PC-3 (cell line): ENCODE measurements at places on chromosomes 7 and 10. TPM values are rescaled to one million over a fixed set of nuclear protein-coding genes. Genes with fewer than 3 reads are reported as not detected.
A peak's percentile ranks its signal among the peaks of the same experiment; 100 is the strongest.

- no peaks in the 10 kb centered on the region for H3K36me3 ChIP-seq
- DNase-seq = no peak
- H3K4me3 ChIP-seq = no peak overlapping the region
- H3K27ac ChIP-seq = no peak overlapping the region
- no peaks in the 10 kb centered on the region for H3K27me3 ChIP-seq
- no peaks in the 10 kb centered on the region for H3K4me1 ChIP-seq
Observed at GRCh38 chr7:6563936-6564770, 12.9 kb upstream of the GRID2IP start.

CDK14 gene
- total RNA-seq = 6.6 and 8.2 TPM in 2 replicates

CPA4 gene
- total RNA-seq = 10.1 and 22.1 TPM in 2 replicates

UCMA gene
- total RNA-seq = not detected in 2 replicates

DNA sequence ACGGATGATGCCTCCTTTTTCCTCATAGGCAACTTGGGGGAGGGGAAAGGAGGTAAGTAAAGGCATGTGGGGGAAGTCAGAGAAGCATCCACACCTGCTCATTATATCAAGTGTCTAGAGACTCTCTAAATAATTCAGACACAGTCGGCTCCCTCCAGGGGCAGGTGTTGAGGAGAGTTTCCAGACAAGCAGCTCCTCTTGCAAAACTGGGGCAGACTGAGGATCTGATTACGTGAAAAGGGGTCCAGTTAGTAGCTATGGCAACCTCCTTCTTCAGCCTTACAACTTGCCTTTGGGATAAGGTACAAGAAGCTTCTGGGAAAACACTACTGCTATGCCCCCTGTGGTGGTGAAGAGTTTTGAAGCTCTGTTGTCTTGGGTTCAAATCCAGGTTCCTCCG is 39.0 kb upstream of the SORBS1 start:
- H3K27ac ChIP-seq = no peak overlapping the region
- H3K4me1 ChIP-seq = no peaks in the 10 kb centered on the region
- DNase-seq = no peak
- no peaks in the 10 kb centered on the region for H3K27me3 ChIP-seq

GRCh38 chr10:360653-361052 is 225.4 kb downstream of the ZMYND11 start:
- H3K36me3 ChIP-seq = no peaks in the 10 kb centered on the region
- no peak for DNase-seq
- H3K27ac ChIP-seq = no peak overlapping the region
- H3K27me3 ChIP-seq = no peaks in the 10 kb centered on the region
- no peak overlapping the region for H3K4me3 ChIP-seq

DNA sequence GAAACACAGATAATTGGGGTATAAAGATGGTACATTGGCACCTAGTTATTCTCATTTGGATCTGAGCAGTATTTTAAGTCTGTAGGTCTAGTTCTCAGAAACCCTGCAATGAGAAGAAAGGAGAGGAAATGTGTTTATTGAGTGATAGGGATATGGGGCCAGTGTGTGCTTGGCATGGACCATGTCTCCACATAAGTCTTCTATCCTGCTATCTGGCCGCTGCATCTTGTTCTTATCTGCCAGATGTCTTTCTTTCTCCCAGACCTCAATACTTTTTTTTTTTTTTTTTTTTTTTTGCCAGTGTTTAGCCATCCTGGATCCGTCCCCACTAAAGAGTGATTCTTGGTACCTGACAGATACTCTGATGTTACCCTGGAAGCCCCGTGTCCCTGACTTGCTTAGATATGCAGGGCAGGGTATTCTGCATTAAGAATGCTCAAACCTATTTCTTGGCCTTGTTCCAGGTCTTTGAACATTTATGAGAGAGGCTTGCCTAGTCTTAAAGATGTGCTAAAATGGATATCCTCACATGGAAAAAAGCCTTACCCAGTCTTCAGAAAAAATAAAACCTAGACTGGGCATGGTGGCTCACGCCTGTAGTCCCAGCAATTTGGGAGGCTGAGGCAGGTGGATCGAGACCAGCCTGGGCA is 10.0 kb downstream of the MTURN start:
- H3K27me3 ChIP-seq = no peaks in the 10 kb centered on the region
- no peak overlapping the region for H3K4me3 ChIP-seq

DNA sequence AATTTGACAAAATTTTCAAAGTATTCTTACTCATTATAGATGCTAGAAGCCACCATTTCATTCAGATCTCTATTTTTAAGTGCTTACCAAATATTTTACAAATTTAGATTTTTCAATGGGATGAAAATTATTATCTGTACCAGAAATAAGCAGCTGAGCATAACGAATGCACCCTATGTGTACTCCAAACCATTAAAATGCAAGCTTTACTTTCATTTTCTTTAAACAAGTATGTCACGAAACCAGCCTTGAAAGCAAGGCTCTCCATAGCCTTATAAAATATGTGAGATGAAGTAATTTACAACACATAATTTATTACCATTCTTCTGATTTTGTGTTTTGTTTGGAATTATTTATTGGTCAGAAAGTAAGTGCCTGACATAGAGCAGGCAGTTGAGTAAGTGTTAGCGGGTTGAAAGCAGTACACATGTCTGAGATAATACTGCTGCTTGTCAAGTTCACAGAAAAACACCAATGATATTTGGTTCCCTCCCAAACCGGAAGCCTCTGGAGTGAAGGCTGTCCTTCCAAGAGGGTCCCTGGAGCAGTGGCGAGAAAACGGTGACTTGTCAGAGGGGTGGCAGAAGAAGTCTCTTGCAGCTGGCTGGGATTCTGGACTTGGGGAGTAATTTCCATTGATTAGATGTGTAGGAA is 322.7 kb upstream of the PFKP start:
- DNase-seq = no peak
- H3K36me3 ChIP-seq = no peaks in the 10 kb centered on the region
- no peaks in the 10 kb centered on the region for H3K4me1 ChIP-seq
- H3K27ac ChIP-seq = no peak overlapping the region
- no peaks in the 10 kb centered on the region; the same call in 1 of the 2 replicates for H3K27me3 ChIP-seq

DNA sequence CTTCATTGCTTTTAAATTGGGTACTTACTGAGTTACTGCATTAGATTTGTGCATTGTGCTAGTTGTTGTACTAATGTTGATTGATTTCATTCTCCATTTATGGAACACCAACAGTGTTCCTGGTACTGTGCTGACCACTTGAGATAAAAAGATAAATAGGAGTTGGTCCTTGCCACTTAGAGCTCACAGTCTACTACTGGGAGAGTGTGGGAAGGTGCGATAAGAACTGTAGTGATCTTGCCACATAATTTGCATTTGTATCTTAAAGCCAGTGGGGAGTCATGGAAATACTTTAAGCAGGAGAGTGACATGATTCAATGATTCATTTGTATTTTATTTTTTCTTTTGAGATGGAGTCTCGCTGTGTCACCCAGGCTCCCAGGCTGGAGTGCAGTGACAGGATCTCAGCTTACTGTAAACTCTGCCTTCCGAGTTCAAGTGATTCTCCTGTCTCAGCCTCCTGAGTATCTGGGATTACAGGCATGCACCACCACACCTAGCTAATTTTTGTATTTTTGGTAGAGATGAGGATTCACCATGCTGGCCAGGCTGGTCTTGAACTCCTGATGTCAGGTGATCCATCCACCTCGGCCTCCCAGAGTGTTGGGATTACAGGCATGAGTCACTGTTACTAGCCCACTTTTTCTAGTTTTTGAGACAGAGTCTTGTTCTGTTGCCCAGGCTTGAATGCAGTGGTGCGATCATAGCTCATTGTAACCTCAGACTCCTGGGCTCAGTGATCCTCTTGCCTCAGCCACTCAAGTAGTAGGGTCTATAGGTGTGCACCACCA is 51.2 kb upstream of the TMEM248 start:
- H3K27ac ChIP-seq = no peak overlapping the region
- no peaks in the 10 kb centered on the region for H3K4me1 ChIP-seq
- no peaks in the 10 kb centered on the region for H3K27me3 ChIP-seq
- H3K36me3 ChIP-seq = no peaks in the 10 kb centered on the region; the same call in 1 of the 2 replicates

DNA sequence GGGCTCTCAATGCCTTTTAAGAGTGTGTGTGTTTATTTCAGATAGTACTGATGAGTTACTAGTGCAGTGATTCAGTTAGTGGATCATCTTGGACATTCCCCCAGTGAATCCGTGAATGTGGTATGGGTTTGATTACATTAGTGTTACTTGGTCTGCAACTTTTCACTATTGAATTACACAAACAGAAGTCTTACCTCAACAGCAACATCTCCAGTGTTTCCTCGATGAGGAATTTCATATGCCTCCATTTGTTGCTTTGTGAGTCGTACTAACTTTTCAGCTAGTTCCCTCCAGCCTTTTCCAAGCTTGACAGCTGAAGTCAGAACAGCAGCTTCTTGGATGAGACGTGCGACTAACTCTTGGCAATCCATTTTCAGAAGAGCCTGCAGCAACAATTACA is 63.2 kb downstream of the MACC1 start:
- H3K36me3 ChIP-seq = no peaks in the 10 kb centered on the region; the same call in 1 of the 2 replicates
- H3K27ac ChIP-seq = peak overlapping the region; percentile 1; the same call in 1 of the 2 replicates
- peak; percentile 42 for DNase-seq
- H3K27me3 ChIP-seq = no peaks in the 10 kb centered on the region

DNA sequence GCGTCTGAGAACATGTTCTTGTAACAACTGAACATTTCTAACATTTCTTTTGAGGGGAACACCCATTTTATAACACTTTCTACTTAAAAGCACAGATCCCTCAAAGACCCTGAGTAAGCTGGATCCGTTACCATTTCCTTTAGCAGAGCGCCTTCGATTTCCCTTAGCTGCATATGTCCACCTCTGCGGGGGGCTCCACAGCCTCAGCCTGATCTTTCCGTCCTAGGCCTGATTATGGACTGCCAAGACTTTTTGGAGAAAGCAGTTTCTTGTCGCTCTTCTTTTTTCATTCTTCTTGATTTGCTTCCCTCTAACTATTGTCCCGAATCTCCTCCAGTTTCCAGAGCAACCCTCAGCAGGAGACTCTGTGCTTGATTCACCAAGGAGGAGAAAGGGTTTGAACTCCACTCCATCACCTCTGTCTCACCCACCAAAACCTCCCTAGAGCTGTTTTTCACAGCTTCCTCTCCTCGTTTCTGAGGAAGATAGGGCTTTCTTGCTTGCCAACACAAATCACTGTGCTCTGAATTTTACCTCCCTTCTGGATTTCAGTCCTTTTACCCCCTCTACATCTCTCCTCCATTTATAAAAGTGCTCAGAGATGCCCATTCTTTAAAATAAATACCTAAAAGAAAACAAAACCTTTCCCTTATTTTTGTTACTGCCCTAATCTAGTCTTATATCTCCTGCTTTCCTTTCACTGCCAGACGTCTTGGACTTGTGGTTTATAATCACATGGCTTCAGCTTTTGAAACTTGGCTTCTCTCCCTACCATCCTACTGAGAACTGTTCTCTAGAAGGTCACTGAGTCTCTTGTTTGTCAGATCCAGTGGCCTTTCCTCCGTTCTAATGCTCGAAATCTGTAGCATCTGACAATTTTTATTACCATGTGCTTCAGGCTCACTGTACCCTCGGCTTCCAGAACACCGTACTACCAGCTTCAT is 30.5 kb upstream of the ZRANB1 start:
- H3K27ac ChIP-seq = no peak overlapping the region
- H3K36me3 ChIP-seq = no peaks in the 10 kb centered on the region
- DNase-seq = no peak
- no peak overlapping the region for H3K4me3 ChIP-seq

PAPOLB gene
- total RNA-seq = 0.29 and 0.40 TPM in 2 replicates

LAMB4 gene
- 0.04 TPM in 1 of 2 replicates, not detected in the other for total RNA-seq

DNA sequence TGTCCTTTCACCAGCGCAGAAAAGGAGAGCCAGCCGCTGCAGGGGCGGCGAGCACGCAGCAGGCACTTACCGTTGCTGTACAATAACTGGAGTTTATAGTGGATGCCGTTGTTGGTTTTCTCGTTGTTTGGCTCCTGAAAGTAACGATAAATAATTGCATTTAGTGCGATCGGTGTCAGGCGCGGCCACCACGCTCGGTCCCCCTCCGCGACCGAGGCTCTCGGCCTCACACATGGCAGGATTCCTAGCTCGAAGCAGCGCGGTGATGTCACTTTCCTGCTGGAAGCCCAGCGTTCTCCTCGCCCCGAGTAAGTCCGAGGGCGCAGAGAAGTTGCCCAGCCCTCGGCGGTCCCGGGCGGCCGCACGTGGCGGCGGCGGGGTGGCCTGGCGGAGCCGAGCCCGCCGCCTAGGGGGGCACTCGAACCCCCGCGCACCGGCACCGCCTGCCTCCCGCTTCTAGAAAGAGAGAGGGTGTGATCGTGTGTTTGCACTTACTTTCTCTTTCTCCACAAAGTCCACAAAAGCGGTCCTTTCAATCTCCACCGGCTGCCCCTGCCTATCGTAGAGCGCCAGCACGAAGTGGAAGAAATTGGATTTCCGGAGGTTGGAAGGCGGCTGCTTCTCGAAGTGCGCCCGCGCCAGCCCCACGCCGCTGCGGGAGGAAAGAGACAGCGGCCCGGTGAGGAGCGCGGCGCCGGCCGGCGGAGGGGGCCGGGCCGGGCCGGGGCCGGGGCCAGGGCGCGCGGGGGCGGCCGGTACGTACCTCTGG is 1.0 kb downstream of the EBF3 start:
- H3K4me3 ChIP-seq = peak overlapping the region; percentile 37; the same call in 1 of the 2 replicates
- H3K36me3 ChIP-seq = no peaks in the 10 kb centered on the region
- no peak overlapping the region for H3K27ac ChIP-seq
- H3K4me1 ChIP-seq = no peaks in the 10 kb centered on the region
- DNase-seq = no peak
- peaks cover 78% of the 10 kb centered on the region for H3K27me3 ChIP-seq

- H3K4me3 ChIP-seq = peak overlapping the region; percentile 3; the same call in 1 of the 2 replicates
- H3K36me3 ChIP-seq = no peaks in the 10 kb centered on the region
- peaks cover 18% of the 10 kb centered on the region for H3K4me1 ChIP-seq
- no peaks in the 10 kb centered on the region for H3K27me3 ChIP-seq
- peak overlapping the region; percentile 82 for H3K27ac ChIP-seq
- DNase-seq = peak; percentile 100
Observed at GRCh38 chr10:73931767-73932619, 21.1 kb downstream of the PLAU start.
